Neural crest cell (in vitro differentiated cells): ENCODE measurements at places on chromosomes 11 and 22. TPM values are rescaled to one million over a fixed set of nuclear protein-coding genes. Genes with fewer than 3 reads are reported as not detected.
A peak's percentile ranks its signal among the peaks of the same experiment; 100 is the strongest.

- DNase-seq, result no peak
These were observed 140.2 kb downstream of the DDX10 start for GRCh38 chr11:108805030-108805429.

DNA sequence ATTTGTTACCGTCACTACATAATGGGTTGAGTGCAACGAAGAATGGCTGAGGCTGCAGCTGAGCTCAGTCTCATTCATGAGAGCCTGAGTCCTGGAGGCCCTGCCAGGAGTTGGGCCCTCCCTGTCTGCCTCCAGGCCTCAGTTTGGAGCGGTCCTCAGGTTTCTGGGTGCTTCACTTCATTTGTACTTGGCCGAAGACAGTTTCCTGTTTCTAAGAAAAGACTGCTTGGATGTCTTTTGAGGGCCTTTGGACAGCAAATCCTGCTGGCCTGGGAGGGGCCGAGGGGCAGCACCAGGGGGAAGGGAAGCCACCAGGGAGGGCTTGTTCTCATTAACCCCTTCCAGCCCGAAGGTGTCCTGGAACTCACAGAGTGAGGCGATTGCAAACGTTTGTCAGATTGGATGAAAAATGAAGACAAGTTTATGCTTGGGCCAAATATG is 163.1 kb downstream of the ETS1 start:
- DNase-seq, result no peak

GRCh38 chr11:108817976-108818375 is 153.1 kb downstream of the DDX10 start:
- DNase-seq, result no peak

The WNT11 gene
- 0.16 and 0.19 TPM in 2 replicates for total RNA-seq

- DNase-seq, result peak; percentile 97
These were observed 98.6 kb downstream of the CEP164 start for GRCh38 chr11:117426297-117426685.

DNA sequence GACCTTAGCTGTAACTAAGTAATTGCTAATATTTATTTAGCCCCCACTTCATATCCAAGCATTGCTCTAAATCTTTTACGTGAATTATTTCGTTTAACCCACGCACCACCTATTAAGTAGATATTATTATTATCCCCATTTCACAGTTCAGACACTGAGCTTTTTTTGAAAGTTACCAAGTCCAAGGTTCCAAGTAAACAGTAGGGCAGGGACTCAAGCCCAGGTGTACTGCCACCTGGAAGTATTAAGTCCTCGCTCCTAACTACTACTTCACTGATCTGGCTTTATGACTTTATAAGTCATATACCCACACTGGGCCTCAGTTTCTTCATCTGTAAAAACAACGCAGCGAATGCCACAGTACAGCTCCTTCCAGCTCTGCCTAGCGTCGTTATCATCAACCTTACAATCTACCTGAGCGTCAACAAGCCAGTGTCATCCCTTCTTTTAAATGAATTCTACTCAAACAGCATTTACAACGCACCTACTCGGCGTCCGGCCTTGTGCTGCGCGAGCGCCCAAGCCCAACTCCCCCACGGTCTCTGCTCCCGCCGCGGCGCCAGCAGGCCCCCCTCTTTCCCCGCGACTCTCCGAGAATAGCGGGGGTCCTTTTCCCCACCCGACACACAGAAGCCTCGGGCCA is 624 bp downstream of the TMEM41B start:
- no peak for DNase-seq

The TMEM258 gene
- 162 and 174 TPM in 2 replicates for total RNA-seq

The CHRM1 gene
- total RNA-seq, result not detected in 2 replicates

The GPHA2 gene
- total RNA-seq, result not detected in 2 replicates
